ENCODE measurements at places on chromosomes 6 and 20.

- DNase-seq, result no peak
These were observed 18.4 kb downstream of the GMPR start for GRCh38 chr6:16256781-16257180.

GRCh38 chr6:44976677-44977641, 351.2 kb upstream of the RUNX2 start:
- no peak for DNase-seq

- no peak for DNase-seq
These were observed 84.6 kb downstream of the ANKS1A start for GRCh38 chr6:34973547-34974248.

DNA sequence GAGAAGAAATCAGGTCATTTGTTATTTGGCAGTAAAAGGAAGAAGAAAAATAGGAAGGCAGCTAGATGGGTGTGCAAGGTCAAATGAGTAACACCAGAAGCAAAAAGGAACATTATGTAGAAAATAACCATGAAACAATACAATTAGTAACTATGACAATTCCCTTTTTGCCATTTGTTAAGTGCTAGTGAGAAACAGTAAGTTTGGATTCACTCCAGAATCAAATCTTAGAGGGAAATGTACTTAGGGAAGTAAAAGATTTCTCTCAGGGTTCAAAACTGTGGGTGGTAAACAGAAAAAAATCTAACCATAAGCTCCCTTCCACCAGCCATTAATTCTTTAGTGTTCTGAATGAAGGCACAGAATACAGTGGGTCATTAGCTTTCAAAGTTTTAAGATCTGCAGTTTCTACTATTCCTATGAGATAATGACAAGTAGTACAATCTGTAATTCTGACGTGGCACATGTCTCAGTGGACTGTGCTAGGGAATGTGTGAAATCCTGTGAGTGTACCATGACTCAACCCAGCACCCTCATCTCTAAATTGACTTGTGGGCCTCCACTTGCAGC, 17.1 kb downstream of the REPS1 start:
- DNase-seq, result peak; percentile 95

DNA sequence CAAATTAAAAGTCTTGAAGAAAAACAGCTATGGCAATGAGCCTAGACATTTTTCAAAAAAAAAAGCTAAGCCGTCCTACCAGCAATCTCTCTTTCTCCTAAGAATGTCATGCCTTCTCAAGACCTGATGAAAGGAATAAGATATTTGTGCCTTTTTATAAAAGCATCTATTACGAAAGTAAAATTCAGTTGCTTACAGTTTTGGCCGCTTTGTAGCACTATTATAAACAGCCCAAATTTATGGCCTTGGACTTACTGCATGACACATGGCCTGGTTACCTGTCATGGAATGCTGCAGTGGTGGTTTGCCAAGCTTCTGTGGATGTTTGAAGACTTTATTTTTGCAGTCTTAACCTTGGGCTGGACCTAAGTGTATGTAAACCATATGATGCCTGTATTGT, 22.2 kb upstream of the VAPB start:
- DNase-seq, result no peak

DNA sequence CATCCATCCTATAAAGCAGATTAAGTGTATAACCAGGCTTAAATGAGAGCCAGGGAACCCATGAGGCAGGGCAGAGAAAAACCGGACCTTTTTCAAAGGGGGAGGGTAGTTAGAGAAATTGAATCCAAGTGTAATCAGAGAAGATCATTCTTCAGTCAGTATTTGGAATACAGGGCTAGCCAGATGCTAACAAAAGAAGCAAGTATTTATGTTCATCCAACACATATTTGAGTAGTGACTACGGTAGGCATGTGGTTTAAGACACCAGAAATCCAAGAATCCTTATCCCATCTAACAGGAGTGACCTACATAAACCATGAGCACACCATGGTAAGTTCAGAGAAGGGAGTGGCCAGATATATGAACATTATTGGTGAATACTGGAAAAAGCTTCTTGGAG, 46.8 kb upstream of the FAM83C start:
- peak; percentile 74 for DNase-seq

DNA sequence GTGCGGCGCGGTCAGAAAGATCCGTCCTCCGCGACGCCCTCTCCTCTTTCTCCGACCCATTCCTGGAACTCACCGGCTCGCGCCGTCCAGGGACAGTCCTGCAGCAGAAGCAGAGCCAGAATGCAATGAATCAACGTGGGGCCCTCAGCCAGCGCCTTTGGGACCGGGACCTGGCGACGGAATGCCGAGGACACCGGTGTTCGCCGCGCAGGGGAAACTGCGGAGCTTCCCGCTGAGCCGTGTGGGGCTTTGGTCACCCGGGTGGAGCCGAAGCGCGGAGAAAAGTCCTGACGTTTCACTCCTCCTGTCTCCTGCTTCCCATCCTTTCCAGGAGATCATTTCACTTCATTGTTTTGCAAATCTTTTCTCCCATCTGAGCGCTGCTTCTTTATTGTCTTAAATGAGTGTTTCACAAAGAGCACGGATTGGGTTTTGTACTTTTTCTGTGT, 26.5 kb downstream of the ULBP1 start:
- no peak for DNase-seq

DNA sequence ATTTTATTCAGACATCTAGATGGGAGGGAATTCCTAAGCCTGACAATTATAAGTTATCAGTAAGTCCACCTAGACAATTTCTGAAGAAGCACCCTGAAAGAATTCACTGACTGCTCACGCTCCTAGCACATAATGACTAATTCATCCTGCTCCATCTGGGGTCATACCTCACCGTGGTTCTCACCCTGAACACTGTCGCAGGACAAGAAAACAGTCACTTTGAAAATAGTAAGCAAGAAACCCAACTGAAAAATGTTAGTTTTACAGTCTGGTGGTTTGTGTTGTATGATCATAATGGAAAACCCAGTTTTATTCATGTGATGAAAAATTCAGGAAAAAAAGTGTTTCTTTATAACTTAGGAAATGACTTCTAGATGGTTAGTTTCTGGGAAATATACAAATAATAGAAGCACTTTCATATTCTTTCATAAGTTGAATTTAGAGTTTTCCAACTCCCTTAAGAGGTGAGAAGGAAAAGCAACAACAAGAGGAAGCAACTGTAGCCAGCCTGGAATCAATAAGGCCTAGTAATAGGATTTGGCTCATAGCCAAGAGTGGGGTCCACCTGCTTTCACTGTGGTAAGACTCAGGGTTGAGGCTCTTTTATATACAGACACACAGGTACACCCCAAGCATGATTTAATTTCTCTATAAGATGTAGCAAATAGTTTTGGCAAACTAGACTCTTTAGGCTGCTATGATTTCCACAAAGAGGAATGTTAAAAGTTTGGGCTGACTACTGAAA, 94.1 kb downstream of the HIVEP2 start:
- peak; percentile 75 for DNase-seq

GRCh38 chr20:14062786-14063185, 67.5 kb downstream of the MACROD2 start:
- peak; percentile 41 for DNase-seq

- no peak for DNase-seq
These were observed 411.0 kb downstream of the C6orf118 start for GRCh38 chr6:164898412-164898811.

GRCh38 chr20:33209789-33210188, 7.4 kb upstream of the BPIFA3 start:
- peak; percentile 11 for DNase-seq

DNA sequence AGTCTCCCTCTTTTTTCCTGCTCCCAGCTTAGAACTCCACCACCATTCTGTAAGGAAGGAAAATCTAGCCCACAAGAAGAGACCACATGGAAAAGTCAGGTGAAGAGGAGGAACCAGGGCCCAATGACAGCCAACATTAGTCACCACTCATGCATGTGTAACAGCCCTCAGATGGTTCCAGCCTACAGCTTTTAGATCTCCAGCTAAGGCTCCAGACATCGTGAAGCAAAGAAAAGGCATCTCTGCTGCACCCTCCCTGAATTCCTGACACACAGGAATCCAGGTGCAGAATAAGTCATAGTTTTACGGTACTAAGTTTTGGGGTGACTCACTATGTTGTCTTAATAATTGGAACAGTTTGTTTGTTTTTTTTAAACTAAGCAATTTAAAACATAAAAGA, 25.5 kb downstream of the DCDC2 start:
- peak; percentile 32 for DNase-seq

- DNase-seq, result no peak
These were observed 35.5 kb upstream of the ZNF133 start for GRCh38 chr20:18252597-18253451.

DNA sequence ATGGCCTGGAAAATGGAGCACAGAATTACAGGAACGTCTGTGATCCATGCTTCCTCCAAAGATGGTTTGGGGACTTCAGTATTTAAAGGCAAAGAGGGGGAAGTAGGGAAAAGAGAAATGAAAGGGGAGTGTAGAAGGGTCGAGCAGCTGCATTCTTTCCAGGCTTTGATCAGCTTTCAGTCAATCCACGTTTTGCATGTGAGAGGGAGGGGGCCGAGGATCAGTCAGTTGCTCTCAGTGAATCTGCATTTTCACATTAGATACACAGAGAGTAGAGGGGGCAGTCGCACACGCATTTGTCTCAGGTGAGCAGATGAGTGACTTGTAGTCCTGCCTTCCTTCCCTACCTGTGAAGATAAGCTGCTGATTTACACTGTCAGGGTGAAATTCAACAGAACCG, 78.8 kb downstream of the FOXF2 start:
- DNase-seq, result no peak

- DNase-seq, result no peak
These were observed 20.4 kb upstream of the ANKEF1 start for GRCh38 chr20:10014431-10014830.

Measured in brain microvascular endothelial cell (primary cell).